Stimulated activated CD8-positive, alpha-beta memory T cell treated with anti-CD3 and anti-CD28 coated beads, Interleukin-4, amount 100 ng/mL, for 1 hour (primary cell): ENCODE measurements at places on chromosomes 5 and 9.

DNA sequence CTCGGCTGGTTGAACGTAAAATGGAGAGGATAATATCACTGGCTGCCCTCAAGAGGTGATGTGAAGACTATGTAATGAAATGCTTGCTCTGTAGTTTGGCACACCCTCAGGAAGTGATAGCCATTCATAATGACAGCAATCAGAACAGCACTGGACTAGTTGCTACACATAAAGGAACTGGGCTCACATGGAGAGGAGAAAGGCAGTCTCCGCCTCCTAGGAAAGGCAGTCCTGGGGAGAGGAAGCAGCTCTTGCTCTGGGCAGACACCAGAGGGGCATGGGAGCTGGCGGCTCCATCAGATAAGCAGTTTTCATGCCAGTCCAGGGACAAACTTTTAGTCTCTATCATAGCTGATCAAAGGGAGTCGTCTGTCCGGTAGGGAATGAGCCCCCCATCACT lies 46.9 kb downstream of the ARHGEF37 start:
- no peak for DNase-seq

DNA sequence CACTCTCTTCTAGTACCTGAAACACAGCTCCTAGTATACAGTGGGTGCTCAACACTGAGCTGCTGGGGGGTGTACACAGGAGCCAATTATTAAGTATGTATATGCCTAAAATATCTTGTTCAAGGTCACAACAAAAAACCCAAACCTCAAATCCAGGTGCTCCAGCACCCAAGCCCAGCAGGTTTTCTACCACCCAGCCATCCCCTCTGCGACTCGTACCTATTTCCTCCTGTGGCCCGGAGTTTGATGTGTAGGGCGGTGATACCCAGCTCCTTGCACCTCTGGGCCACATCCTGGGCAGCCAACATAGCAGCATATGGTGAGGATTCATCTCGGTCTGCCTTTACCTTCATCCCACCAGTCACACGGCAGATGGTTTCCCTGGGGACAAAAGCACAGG lies 3.0 kb downstream of the RPS14 start:
- DNase-seq: no peak

DNA sequence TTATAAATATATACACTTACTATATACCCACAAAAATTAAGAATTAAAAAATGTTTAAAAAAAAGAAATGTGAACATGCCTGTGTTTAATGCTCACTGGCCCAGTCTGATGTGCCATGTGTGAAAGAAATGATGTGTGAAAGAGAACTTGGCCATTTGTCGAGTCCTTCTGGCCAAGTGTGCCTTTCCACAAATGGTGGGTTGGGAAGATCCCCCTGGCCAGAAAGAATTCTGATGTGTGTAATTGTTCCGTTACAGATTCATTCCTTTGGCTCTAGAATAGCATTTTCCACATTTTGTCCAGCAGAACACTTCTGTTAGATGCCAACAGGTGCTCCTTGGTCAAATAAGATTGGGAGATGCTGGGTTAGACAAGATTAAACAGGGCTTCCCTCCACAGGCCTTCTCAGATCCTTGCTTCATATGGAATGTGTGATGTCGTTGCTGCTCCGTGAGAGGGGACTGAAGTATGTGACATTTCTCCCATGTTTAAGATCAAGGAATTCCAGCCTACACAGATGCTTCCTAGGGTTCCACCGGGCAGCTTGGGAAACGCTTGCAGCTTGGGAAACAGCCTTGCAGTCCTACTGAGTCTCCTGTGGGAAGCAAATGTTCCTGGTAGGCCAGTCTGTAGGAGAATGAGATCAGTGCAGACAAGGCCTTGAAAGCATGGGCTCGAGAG lies 32.1 kb downstream of the GDNF start:
- no peak for DNase-seq

DNA sequence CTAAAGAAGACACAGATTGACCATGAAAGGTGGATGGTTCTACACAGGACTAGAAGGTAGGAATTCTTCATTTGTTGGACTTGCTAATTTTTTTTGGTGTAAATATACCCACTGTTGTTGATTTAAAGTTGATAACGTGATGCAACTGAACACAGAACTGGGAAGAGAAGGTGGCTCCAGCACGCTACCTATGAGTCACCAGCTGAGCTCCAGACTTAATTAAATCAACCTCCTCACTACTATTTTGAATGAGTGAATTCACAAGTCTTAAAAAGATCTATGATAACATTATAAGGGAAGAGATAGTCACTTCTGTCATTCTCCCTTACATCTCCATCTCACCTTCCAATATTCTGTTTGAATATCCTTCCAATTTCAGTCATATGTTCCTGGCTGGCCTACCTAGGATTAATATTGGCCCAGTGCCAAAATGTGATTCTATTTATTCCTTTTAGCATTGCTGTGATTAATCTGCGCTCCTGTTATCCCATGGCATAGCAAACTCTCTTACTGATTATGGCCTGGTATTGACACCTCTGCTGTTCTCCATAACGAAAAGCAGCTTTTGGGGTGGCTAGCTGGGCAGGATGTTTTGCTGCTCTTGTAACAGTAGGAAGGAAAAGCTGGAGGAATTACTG lies 135.9 kb upstream of the CCDC152 start:
- no peak for DNase-seq

GRCh38 chr5:17249029-17249634 lies 31.7 kb downstream of the BASP1 start:
- DNase-seq: no peak

GRCh38 chr5:176542596-176543427 lies 5.6 kb upstream of the RNF44 start:
- DNase-seq: no peak

DNA sequence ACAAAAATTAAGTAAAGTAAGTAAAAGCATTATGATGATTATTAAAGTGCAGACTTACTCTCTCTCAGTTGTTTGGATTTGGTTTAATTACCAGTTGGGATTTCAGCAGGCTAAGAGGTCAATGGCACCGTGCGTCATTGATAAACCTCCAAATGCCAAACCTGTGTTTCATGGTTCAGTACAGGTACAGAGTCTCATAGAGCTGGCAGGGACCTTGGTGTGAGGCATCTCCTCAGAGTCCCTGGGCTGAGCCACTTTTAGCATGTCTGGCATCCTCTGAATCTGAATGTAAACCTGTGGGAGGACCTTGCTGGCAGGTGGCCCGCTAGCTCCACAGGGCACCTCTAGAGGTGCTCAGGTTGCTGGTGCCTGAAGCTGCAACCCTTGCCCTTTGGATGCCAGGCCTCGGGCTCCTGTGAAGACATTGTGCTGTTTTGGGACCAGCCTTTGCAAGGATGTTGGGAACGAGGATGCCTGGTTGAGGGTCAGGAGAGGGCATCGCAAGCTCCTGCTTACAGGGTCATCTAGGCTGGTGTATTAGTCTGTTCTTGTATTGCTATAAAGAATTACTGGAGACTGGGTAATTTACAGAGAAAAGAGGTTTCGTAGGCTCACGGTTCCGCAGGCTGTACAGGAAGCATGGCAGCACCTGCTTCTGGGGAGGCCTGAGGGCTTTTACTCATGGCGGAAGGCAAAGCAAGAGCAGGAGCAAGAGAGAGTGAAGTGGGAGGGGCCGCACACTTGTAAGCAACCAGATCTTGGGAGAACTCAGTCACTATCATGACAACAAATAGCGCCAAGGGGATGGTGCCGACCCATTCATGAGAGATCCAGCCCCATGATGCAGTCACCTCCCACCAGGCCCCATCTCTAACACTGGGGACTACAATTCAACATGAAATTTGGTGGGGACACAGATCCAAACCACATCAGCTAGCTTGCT lies 14.9 kb upstream of the STC2 start:
- DNase-seq: no peak

- DNase-seq: no peak
Measured at GRCh38 chr5:171794470-171794960, 8.9 kb downstream of the SMIM23 start.

DNA sequence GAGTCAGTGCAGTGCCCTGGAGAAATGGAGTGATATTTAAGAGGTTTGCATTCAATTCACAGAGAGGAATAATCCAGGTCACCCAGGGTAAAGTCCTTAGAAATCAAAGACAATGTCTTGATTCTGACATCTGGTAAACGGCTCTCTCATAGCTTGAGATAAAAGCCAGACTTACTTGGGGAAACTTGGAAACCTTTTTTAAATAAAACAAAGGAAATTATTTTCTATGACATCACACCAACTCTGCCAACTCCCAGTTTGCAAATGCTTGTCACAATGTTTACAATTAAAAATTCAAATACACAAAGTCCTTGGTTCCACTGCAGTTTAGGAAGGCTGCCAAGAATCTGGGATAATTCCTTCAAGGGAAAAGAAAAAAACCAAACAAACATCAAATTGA lies 255.1 kb upstream of the NREP start:
- no peak for DNase-seq

DNA sequence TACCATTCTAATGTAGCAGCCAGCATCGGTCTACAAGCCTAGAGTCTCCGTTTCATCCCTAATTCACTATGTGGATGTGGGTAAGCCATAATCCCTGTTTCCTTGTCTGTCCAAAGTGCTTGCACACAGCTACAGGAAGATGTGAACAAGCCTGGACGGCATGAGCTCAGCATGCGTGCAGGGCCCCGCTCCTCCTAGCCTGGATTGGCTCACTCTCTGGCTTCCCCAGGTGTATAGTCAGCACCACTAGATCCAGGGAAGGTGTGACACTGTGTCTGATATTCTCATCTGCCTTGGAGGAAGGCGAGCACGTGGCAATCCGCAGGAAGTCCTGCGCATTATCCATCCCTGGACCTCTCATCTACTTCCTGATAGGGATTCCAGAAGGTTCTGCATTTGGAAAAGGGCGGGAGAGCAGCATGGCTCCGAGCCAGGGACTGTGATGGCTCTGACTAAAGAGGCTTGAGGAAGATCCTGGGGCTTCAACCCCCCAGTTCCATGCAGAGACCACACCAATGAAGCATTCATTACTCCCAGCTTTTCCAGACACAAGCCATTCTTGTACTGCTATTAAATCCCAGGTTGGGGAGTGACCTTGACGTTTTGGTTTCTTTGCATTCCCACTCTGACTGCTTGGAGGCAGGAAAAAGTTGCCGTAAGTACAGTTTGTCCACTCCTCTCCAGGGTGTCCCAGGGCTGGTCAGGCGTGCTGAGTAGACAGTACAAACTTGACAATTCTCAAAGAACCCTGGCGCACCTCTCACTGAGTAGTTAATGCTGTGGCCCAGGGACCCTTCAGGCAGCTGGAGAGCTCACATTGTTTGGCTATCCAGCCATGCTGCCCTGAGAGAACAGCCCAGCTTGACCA lies 65.6 kb downstream of the PSD2 start:
- no peak for DNase-seq

GRCh38 chr5:53924392-53924791 lies 364.0 kb downstream of the NDUFS4 start:
- no peak for DNase-seq

DNA sequence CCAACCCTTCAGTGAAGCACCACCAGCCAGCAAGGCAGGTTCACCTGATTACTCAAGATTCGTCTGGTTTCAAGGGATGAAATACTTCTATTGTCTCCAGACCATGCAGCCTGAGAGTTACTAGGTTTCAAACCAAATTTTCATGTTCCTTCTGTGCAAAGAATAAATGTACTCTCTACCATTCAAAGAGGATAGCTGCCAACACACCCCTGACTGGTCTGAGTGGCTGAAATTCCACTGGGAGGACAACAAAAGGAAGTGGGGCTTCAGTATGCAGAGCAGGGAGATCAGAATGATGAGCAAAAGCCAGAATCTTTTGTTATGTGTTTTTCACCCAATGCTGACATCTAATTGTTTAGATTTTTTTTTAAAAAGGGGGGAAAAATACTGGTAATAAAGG lies 356.3 kb downstream of the BNC2 start:
- no peak for DNase-seq

DNA sequence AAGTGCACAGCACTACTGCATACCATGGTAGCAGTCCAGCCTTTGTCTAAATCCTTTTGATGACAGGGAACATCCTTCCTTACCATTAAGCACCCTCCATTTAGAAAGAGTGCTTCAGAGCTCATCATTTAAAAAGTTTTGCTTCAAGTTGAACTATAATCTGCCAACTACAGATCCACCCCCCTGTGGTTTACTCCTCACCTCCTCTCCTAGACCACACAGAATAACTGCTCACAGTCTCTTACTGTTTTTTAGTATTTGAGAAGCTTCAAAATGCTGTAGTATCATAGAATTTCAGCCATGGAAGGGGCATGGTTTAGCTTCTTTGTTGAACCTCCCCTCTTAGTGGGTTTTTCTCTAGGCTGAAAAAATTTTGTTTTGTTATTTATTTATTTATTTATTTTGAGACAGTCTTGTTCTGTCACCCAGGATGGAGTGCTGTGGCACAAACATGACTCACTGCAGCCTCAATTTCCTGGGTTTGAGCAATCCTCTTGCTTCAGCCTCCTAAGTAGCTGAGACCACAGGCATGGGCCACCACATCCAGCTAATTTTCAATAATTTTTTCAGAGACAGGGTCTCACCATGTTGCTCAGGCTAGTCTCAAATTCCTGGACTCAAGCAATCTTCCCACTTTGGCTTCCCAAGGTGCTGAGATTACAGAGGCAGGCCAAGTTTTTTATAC lies 384.3 kb upstream of the RFX3 start:
- no peak for DNase-seq

- DNase-seq: no peak
Measured at GRCh38 chr9:37990404-37991015, 78.5 kb downstream of the SHB start.

GRCh38 chr9:120928483-120929228 lies 2.1 kb upstream of the TRAF1 start:
- DNase-seq: no peak

GRCh38 chr5:137584262-137584661 lies 85.1 kb upstream of the SPOCK1 start:
- no peak for DNase-seq

DNA sequence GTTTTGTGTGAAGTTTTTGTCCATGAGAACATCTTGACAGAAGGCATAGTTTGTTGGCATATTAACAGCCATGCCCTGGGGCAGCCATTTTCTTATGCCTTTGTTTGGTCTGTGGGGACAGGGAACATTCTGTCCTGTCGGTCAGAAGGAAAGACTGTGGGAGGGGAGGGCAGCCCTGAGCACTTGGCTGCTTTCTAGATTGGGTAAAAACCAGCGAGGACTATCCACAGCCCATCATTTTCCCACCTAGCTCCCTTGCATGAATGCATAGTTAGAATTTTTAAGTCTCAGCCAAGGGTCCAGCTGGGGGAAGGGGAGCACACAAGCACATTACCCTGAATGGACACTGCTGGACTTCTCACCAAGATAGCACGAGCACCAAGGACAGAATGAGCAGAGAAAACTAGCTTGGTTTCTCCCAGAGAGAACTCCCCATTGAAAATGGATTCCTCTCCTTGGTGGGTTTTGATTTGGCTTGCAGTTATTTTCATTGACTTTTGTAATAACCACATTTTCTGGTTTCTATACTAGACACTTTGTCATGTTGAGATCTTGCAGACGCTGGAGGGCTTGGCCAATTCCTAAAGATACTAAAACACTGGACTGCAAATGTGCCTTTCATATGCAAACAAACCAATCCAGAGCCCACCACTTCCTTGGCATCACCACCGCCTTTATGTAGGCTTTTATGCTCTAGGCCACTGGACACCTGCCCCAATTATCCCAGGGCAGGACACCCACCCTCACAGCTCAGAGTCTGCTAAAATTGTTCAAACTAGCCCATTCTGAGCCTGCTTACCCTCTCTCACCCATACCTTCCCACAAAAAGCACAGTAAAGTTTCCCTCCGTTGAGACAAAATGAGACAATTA lies 129.9 kb downstream of the BOD1 start:
- DNase-seq: no peak

- no peak for DNase-seq
Measured at GRCh38 chr5:61931236-61931635, 374.8 kb upstream of the KIF2A start.

GRCh38 chr9:97405551-97405950 lies 6.3 kb upstream of the TDRD7 start:
- DNase-seq: no peak

GRCh38 chr5:96245140-96246091 lies 187.6 kb downstream of the PCSK1 start:
- DNase-seq: no peak
